ENCODE measurements at places on chromosomes 16 and 17.
A peak's percentile ranks its signal among the peaks of the same experiment; 100 is the strongest.

DNA sequence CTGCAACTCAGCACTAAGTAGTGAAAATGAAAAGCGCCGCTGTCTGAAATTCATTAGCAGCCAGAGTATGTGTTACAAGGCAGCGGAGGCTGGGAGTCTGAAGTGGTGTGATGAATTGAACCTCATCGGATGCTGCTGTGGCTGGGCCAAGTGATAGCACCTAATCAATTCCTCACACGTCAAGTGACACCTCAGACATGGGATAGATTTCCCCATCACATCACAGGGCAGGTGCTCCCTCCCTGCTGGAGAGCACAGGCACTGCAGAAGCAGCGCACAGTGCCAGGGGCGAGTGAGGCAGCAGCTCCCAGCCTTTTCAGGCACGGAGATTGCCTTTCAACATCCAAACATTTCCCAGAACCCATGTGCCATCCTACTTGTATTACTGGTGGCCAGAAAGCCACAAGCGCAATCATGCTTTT, 32.2 kb downstream of the DRC3 start:
- DNase-seq: no peak

DNA sequence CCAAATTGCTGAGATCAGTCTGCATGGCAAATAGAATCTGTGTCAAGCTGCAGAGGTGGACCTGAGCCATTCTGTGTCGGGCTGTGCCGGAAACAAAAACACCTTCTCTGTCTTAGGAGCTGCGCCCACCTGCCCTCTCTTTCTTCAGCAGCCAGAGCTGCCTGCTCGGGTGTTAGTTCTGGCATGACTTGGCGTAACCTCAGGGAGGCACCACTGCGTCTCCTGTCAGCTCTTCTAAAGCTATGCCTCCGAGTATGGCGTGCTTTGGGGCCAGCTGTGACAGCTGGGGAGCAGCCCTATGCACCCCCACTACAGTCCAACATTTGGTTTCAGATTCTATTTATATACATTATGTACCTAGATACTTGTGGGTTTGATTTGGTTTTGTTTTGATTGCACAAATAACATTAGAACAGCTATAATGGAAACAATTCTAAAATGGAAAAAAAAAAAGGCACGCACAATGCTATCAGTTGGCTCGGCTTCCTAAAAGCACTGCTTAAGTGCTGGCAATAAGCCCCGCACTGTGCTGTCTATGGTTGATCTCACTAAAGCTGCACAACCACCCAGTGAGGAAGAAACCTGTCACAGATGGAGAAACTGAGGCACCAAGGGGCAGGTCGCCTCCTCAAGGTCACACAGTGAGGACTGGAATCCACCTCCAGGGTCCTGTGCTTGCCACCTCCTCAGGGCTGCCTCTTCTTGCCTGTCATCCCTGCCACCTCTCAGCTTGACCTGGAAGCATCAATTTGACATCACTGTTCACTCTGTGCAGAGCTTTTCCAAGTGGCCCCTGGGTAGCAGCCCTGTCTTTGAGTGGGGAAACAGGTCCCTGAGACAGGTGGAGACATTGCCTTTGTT, 18.7 kb upstream of the ADGRG1 start:
- DNase-seq: peak; percentile 55

- DNase-seq: no peak
These were observed 833.6 kb upstream of the SOX9 start for GRCh38 chr17:71287071-71287823.

DNA sequence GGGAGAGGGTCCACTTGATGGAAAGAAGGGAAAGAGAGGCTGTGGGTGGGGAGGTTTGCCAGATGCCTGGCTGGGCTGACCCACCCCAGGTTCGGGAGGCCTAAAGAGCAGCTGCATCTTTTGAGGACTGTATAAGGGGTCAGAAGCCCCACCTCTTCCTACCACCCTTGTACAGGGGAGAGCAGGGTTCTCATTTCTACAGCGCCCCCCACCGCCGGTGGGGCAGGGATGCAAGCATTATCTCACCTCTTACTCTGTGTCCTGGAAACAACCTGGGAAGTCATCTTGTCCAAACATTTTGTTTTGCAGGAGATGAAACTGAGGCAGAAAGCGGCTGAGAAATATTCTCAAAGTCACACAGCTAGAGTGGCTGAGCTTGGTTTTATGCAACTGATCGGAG, 22.5 kb upstream of the CCDC182 start:
- no peak for DNase-seq

GRCh38 chr16:3050487-3050886, 4.1 kb downstream of the MMP25 start:
- DNase-seq: no peak

- DNase-seq: no peak
These were observed 113.2 kb upstream of the MAF start for GRCh38 chr16:79713609-79714309.

DNA sequence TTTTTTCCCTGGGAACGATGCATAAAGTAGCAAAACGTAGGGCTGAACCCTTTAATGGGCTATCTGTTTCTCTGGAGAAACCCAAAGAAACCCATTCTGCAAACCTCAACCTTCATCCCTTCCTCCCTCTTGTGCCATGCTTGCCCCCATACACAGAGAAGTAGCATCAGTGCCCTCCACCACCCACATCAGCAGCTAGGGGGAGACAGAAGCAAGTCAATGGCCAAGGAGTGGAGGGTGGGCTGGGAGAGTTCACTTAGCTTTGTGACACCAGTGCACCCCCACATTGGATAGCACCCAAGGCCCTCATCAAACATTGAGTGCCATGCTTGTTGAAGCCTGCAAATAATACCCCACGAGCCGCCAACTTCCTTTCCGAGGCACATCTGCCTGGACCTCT, 282.4 kb downstream of the ABCC12 start:
- no peak for DNase-seq

DNA sequence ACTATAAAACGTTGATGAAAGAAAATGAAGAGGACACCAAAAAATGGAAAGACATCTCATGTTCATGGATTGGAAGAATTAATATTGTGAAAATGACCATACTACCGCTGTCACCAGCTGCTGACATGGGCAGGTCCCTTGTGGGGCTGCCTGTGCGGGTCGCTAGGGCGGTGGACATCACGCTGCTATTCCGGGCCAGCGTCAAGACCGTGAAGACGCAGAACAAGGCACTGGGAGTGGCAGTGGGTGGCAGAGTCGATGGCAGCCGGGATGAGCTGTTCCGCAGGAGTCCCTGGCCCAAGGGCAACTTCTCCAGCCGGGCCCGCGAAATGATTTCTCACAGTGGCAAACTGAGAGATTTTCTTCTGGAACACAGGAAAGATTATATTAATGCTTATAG, 48.2 kb upstream of the NSRP1 start:
- no peak for DNase-seq

DNA sequence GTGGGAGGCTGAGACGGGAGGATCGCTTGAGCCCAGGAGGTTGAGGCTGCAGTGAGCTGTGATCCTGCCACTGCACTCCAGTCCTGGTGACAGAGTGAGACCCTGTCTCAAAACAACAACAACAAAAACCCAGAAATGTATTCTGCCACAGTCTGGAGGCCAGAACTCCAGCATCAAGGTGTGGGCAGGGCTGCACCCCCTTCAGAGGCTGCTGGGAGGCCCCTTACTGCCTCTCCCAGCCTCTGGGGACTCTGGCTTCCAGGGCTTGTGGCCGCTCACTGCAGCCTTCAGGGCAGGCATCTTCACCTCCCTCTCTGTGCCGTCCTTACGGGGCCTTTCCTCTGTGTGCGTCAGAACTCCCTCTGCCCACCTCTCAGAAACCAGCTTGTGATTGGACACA, 209.4 kb upstream of the GSE1 start:
- DNase-seq: no peak

GRCh38 chr16:49854796-49855203, 1.1 kb downstream of the ZNF423 start:
- no peak for DNase-seq

GRCh38 chr16:71338632-71339031, 19.9 kb upstream of the CALB2 start:
- no peak for DNase-seq

GRCh38 chr17:37123941-37124820, 175.4 kb downstream of the AATF start:
- no peak for DNase-seq

DNA sequence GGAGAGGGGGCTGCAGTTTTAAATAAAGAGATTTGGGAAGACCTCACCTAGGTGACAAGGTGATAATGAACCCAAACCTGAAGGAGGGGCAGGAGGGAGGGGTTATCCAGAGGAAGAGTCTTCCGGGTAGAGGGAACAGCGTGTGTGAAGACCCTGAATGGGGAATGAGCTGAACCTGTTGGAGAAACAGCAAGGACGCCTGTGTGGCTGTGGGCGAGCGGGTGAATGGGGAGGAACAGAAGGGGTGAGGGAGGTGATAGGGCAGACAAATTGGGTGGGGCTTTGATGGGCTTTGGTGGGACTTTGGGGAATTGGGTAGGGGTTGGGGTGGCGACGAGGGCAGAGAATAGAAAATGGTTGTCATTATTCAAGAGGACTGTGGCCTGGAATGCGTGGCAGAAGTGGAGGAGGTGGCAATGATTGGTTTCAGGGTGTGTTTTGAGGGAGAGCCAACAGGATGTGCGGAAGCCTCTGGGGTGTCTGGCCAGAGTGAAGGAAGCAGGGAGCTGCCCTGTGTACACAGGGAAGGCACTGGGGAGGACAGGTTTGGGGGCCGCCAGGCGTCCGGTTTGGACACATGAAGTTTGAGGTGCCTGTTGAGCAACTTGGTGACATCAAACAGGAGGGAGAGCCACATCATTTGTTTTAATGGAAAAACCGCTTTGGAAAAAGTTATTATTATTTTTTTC, 48.7 kb downstream of the NKD1 start:
- no peak for DNase-seq

DNA sequence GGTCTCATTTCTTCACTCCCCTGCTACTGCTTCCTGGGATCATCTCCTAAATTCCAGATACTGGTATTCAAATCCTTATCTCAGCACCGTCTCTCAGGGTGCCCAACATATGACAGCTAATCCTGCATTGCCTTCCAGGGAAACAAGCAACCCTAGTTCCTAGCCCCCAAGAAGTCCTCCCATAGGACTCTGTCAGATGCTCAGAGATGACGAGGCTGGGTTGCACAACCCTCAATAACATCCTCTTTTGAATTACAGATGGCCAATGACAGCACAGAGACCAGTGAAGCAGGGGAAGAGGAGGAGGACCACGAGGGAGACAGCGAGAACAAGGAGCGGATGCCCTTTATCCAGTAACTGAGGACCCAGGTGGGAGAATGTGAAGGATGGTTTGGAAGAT, 45.0 kb upstream of the CLEC3A start:
- DNase-seq: no peak

DNA sequence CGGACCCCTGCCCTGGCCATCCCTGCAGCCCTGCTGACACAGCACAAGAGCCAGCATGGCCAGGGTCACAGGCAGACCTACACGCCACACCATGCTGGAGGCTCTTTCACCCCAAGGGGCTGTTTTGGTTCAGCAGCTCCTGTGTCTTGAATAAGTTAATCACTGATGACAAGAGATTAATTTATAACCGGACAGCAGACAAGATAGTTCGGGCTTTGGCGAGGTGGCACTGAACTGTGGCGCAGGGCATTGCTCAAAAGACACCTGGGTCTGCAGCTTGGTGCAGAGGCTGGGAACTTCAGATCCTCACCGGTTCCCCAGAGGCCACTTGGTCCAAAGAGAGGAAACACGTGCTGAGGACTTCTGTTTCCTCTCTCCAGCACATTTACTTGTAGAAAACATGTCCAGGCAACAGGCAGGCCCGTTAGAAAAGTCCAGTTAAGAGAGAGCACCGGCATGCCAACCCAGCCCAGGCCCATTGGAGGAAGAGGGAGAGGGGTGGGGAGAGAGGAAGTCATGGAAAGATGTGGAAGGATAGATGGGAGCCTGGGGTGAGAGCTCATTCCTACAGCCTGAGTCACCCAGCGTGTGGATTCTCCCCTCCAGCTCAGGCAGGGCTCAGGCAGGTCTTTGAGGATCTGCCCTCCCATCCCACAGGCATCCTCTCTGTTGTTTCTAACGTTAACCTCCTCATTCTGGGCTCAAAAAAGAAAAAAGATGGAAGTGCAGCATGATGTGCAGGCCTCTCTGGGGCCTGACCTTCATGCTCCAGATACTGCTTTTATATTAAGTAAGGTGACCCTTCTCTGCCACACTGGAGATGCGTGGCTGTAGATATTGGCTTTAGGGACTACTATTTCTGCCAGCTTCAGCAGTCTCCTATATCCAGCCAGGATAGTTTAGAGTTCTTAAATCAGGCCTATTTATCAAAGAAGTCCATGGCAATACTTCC, 80.0 kb upstream of the HNF1B start:
- DNase-seq: no peak

- DNase-seq: peak; percentile 83
These were observed 504 bp downstream of the SRSF1 start for GRCh38 chr17:58006560-58006923.

DNA sequence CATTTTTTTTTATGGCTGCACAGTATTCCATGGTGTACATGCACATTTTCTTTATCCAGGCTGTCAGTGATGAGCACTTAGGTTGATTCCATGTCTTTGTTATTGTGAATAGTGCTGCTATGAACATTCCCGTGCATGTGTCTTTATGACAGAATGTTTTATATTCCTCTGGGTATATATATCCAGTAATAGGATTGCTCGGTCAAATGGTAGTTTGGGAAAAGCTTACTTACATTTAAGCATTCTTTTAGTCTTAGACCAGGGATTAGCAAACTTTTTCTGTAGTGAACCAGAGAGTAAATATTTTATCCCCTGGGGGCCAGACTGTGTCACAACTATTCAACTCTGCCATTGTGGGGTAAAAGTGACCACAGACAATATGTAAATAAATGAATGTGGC, 40.2 kb downstream of the MED13 start:
- no peak for DNase-seq

- DNase-seq: no peak
These were observed 47.5 kb downstream of the NT5M start for GRCh38 chr17:17350491-17351355.

- no peak for DNase-seq
These were observed 36.5 kb upstream of the ADGRG1 start for GRCh38 chr16:57591870-57592485.

- peak; percentile 62 for DNase-seq
These were observed 11.6 kb downstream of the IL34 start for GRCh38 chr16:70657956-70658355.

- DNase-seq: no peak
These were observed at the start of gene CTRB2 for GRCh38 chr16:75206749-75207451. TSS of gene CTRB2 (minus strand) at chr16:75207161. CDS start at chr16:75207141, 20 bp downstream.

- DNase-seq: no peak
These were observed 16.8 kb downstream of the NQO1 start for GRCh38 chr16:69709456-69710084.

- no peak for DNase-seq
These were observed 9.0 kb upstream of the C1QL1 start for GRCh38 chr17:44977065-44977464.

- DNase-seq: no peak
These were observed 78.8 kb upstream of the CRHR1 start for GRCh38 chr17:45705123-45706009.

- no peak for DNase-seq
These were observed 19.9 kb downstream of the RPTOR start for GRCh38 chr17:80564545-80564944.

DNA sequence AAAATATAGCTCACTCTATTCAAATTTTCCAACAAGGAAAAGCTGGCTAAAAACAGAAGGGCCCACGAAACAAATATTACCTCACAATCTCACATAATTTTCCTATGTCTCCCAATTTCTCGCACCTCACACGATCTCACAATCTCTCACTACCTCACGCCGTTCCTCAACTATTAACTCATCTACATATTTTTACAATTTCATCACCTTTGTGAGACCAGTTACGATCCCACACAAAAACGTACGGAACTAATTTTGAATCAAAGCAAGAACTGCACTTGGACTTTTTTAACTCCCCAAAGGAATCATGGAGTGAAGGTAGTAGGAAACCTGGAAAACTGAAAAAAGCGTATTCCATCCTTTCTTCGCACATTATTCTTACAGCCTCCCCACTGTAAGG, 1.1 kb downstream of the CBX1 start:
- DNase-seq: no peak

GRCh38 chr16:50165473-50165872, 12.4 kb downstream of the TENT4B start:
- DNase-seq: no peak
